OCI-LY7 (cell line): ENCODE measurements at places on chromosomes 2 and 18.

DNA sequence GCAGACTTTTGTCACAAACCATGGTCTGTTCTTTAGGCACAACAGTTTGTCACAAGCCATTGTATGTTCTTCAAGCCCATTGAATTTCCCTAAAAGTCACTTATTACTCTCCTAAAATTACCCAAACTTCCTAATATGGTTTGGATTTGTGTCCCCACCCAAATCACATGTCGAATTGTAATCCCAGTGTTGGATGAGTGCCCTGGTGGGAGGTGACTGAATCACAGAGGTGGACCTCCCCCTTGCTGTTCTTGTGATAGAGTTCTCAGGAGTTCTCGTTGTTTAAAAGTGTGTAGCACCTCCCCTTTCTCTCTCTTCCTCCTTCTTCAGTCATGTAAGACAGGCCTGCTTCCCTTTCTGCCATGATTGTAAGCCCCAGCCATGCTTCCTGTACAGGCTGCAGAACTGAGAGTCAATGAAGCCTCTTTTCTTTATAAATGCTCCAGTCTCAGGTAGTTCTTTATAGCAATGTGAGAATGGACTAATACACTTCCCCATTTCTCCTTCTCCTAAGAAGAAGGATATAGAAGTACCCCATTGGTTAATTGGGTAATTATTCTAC is 11.2 kb upstream of the GYPC start:
- DNase-seq: peak; percentile 78

GRCh38 chr2:46815121-46815802 is 100.3 kb downstream of the MCFD2 start:
- no peak for DNase-seq

DNA sequence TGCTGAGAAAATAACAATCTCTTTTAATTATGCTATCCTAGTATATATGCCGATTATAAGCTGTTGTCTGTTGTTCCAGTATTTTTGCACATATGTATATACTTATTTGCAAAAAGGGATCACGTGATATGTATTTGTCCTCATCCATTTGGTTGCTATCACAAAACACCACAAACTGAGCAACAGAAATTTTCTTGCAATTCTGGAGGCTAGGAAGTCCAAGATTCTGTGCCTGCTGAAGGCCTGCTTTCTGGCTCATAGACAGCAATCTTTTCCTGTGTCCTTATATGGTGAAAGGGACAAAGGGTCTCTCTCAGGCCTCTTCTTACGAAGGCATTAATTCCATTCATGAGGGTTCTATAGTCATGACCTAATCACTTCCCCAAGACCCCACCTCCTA is 186.5 kb downstream of the LPIN1 start:
- DNase-seq: no peak

DNA sequence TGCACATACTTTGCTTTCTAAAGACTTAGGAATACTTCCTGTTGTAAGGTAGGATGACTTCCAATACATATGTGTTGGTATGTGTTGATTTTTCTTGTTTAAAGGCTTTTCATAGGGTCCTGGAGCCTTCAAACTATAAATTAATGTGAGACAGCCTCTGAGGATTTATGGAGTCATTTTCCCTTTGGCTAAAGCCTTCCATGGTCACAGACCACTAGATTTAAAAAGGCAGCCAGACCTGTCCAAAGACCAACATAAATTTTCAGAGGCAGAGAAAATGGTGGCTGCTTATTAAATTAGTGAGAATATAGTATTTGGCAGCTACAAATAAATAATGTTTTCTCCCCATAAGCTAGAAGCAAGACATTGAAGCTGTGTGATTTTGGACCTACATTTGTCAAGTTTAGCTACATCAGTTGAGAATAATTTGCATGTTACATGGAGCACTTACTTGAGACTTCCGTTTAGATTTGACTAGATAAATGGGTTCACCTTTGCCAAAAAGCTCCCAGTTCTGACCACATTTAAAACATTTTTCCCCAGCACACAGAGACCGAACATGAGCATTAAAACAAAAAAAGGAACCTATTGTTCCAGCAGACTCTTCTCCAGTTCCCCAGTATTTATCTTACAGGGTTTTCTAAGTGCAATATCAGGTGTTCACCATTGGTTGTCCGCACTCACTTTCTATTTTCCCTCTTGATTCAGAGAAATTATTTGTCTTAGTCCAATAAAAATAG is 402.9 kb downstream of the PARD3B start:
- DNase-seq: no peak

- no peak for DNase-seq
Measured at GRCh38 chr2:217988840-217989204, 14.0 kb downstream of the TNS1 start.

DNA sequence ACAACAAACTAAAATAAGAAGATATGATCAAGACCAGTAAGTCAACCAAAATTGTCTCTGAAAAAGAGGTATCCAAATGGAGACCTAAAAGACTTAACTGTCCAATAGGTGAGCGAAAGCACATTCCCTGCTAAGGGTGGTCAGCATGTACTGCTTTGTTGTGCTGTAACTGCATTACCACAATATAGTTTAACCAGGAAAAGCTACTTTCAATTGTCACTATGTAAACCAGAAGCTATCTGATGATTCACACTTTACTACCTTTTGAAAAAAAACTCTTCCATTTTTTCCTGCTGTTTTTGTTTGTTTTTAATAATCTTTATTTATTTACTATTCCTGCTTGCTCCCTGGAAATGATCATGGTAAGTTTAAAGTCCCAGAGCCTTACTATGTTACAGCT is 36.1 kb downstream of the ASXL2 start:
- no peak for DNase-seq

DNA sequence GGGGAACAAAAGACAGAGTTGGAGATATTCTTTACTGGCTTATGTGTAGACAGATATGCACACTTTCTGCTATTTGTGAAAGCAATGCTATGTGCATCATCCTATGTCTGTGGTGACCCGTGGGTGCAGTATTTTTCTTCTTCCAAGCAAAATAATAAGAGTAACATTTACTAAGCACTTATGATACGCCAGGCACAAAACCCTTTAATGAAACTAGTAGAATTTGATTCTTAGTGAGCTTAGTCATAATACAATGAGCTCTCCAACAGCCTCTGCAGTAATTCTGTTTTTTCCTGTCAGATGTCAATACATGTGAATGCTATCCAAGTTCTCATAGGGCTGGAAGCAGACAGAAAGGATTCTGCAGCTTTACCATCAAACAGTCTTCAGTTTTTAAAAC is 130.6 kb downstream of the RAD51AP2 start:
- DNase-seq: no peak

DNA sequence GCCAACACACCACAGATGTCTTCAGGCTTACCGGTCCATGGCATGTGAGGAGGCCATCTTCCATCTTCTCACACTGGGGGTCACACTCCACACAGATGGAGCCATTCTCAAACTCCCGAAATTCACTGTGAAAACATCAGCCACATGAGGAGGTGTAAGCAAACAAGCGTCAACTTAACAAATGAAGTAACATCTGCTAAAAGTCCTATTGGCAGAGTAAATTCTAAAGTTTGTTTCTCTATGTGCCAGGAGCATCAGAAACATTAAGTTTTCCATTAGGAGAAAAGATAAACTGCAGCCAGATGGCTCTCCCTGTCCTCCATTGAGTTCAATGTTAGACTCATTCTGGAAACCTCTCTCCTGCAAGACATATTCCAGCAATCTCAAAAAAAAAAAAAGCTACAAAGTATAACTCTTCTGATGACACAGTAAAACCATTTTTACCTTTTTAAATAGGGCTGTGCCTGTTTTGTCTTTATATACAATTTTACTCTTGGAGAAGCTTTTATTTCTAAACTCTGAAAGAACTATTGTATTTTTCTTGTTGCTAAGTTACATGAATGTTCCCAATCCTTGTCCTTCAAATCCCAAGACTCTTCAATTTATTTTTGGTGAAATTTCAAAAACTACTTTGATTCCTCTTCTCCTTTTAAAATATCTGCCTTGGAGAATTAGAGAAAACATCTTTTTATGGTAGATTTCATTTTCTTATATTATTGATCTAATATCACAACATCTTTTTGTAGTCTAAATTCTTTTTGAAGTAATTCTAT is 865.3 kb downstream of the ERBB4 start:
- no peak for DNase-seq

DNA sequence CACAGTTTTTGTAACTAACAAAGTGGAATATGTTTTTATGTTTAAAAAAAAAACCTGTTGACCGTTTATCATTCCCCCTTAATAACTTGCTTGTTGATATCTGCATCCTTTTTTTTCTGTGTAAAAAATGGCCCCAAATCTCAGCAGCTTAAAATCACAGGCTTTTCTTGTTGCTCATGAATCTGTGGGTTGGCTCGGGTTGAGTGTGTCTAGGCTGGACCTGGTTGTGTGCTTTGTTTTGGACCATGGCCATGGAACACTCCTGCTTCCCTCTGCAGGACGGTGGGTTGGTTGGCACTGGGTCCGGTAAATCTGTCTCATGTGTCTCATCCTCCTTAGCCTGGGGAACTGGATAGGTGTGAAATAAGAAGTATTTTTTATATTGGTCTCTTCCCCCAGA is 139.0 kb upstream of the LINC00305 start:
- no peak for DNase-seq

DNA sequence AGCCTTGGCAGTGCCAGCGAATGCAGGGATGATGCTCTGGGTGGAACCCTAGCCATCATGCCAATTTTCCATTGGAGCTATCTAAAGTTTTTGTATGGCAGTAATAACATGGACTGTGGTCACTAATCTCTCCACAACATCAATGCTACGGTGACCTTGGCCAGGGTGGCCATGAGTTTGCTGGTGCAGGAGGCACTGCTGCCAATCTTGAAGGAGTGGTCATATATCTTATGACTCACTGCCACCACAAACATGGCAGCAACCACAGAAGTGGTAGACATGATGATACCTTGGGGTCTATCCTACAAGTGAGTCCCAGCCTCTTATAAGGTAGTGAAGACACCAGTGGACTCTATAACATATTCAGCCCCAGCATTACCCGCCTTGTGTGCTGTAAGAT is 104.6 kb downstream of the EVA1A start:
- DNase-seq: no peak

GRCh38 chr18:65906621-65907034 is 155.8 kb downstream of the CDH7 start:
- DNase-seq: no peak

GRCh38 chr2:193463011-193463410 is 1268.3 kb upstream of the TMEFF2 start:
- DNase-seq: no peak

- DNase-seq: no peak
Measured at GRCh38 chr2:240186191-240186725, 45.8 kb upstream of the OTOS start.

- DNase-seq: no peak
Measured at GRCh38 chr2:50546790-50547189, 485.1 kb downstream of the NRXN1 start.

DNA sequence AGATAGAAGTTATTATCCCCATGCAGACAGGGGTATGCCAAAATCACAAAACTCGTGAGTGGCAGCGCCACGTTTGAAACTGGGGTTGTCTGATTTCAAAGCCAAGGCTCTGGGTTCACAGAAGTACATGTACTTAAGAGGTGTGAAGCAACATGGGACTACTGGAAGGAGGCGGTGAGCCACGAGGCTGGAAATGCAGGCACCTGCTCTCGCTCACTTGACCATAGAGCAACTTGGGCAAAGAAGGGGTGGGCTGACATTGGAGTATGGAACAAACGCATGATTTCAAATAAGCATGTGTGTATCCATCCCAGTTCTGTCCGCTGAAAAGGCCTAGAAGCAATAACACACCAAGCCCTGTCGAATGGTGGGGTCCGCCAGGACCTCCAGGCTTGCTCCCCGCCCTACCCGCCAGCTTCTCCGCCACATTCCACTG is 593 bp upstream of the ACTR2 start:
- peak; percentile 58 for DNase-seq

DNA sequence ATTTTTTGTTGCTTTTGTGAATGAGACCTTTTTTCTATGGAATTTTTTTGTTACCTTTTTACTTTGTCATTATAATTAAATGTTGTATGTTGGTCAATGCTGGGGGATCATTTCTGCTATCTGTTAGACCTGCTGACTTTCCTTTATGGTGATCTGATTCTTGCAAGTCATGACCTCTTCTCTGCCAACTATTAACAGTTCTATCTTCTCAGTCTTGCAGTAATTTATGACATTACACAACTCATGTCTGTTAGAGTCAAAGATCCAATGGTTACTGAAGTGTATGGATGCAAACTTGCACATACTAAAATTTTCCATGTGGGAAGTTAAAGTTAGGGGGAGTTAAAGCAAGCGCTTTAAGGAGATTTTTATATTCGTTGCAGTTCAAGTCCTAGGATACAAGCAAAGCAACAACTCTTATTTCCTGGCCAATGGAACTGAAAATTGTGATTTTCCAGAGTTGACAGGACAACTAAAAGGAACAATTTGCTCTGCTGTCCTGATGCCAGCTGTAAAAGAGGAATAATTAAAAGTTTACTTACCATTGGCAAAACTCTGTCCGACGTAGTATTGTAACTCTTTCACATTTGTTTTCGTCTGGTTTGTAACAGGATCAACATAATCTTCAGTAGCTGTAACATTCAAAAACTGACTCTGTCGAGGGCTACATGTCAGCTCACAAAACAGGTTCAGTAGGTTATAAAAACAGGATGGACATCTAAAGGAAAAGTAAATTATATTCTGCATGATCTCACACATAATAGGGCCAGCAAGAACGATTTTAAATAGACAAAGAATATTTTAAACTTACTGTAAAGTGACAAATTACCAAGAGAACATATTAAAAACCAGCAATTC is 17.8 kb downstream of the NPC1 start:
- no peak for DNase-seq

GRCh38 chr18:56890632-56891031 is 239.5 kb downstream of the WDR7 start:
- no peak for DNase-seq

- no peak for DNase-seq
Measured at GRCh38 chr2:202703091-202703490, 68.3 kb downstream of the FAM117B start.

- no peak for DNase-seq
Measured at GRCh38 chr2:224302952-224303351, 99.0 kb downstream of the FAM124B start.
